ENCODE measurements at places on chromosomes 1 and 21. TPM values are rescaled to one million over a fixed set of nuclear protein-coding genes. Genes with fewer than 3 reads are reported as not detected.

DNA sequence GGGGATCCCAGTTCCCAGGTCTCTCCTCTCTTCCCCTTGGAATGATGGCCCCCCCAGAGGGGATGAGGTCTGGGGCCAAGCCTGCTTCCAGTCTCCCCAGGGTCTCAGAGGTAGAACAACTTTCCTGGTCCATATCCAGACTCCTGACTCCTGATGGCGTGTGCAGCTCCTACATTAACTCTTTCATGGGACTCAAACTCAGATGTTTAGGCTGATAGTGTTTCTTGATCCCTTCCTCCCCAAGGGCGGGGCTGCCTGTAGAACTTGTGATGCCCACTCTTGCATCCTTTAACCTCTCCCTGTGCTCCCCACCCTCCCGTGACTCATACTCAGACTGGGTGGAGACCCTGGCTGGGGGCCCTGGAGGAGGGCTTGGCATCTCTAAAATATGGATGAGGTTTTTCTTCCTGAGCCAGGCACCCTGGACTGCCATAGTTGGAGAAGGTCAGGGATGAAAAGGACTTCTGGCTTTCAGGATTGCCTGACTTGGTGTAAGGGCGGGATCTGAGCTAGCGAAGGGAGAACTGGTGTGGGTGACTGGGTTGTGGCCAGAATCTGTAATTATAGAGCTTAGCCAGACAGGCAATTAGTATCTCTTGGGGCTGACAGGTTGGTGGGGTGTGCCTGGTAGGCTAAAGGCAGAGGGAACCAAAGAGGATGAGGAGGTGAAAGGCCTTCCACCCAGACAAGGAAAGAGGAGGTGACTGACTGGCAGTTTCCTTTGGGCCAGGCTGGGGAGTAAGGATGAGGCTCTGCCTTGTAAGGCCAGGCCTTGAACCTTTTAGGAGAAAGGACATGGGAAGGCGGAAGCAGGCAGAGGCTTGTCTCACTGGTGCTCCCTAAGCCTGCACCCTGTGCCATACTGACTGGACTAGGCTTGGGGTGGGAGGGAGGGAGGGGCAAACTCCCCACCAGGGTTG, 1.5 kb downstream of the ATP8B2 start:
- peak; percentile 90 for DNase-seq

Gene DNAH14
- total RNA-seq: 7.7 TPM

Gene TM2D1
- total RNA-seq: 46.0 TPM

DNA sequence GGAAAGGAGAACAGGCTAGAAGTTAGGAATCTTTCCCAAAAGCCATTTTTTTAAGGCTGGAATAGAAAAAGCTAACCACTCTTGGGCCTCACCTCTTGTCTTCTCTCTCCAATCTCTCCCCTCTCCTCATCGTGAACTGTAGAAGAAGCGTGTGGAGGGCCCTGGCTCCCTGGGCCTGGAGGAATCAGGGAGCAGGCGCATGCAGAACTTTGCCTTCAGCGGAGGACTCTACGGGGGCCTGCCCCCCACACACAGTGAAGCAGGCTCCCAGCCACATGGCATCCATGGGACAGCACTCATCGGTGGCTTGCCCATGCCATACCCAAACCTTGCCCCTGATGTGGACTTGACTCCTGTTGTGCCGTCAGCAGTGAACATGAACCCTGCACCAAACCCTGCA, 19.4 kb downstream of the PPP1R8 start:
- no peak for DNase-seq

- DNase-seq: no peak
Measured at GRCh38 chr21:32525282-32525681, 60.0 kb downstream of the TCP10L start.

DNA sequence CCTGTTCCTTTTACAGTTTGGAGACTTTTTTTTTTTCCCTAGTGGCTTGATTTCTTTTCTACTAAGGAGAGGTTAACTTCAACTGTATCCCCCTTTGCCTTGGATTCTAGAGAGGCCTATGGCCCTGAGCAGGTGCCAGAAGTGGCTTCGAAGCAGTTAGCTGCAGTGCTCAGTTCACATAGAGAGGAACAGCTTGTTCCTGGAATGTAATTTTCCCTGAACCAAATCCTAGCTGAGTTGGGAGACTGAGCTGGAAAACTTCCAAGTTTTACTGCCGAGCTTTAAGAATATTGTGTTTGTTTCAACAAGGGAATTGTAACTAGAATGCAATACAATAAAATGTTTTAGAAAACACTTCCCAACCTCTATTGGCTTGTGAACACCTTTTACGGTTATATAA, 17.5 kb downstream of the RD3 start:
- no peak for DNase-seq

DNA sequence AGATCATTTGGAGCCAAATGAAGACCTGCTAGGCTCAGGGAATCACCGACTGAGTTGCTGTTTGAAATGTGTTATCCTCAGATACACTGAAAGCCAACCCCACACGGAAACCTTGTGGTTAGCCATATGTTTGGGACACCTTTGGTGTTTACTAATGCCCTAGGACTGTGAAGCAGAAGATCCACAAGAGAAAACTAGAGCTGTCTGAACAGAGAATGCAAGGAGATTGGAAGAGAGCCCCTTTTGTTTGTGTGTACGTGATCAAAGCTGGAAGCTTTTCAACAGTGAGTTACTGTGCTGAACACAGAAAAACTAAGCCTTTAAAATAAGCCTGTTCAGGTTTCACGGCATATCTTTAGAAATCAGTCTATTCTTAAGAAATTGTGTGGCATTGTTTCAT, 908.2 kb upstream of the ADGRL2 start:
- no peak for DNase-seq

GRCh38 chr1:7755448-7755847, 15.6 kb upstream of the VAMP3 start:
- DNase-seq: no peak
